ENCODE measurements at places on chromosomes 16 and 17.
A peak's percentile ranks its signal among the peaks of the same experiment; 100 is the strongest.

GRCh38 chr17:20280051-20280450 is 187.3 kb downstream of the LGALS9B start:
- no peak for DNase-seq

- DNase-seq, result no peak
These were observed 542.1 kb downstream of the XYLT1 start for GRCh38 chr16:16928532-16929109.

DNA sequence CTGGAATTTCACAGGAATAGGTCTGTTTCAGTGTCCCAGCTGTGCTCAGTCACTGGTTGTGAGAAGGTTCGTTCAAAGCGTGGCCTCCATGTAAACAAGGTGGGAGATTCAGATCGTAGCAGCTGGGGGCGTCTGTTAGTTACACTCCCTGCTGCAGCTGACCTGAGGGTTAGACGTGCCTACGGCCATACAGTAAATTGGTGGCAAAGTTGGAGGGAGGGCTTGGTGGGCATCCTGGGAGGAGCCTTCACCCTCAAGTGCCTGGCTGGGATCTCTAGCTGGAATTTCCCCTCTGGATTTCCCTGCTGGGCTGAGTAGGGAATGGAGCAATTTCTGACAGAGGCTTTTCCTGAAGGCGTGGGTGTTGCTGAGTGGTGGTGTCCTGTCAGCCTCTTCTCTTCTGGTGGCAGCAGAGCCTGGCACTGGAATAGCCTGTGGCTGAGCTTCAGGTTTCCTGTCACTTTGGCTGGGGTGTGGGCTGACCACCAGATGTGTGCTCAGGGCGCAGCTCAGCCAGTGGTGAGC is 6.4 kb downstream of the FCSK start:
- DNase-seq, result peak; percentile 45

GRCh38 chr16:17369421-17370222 is 101.1 kb downstream of the XYLT1 start:
- peak; percentile 81 for DNase-seq

GRCh38 chr17:69473841-69474831 is 59.6 kb downstream of the MAP2K6 start:
- no peak for DNase-seq

Data from GM12865 (cell line).